ENCODE measurements at places on chromosomes 13 and 19.

DNA sequence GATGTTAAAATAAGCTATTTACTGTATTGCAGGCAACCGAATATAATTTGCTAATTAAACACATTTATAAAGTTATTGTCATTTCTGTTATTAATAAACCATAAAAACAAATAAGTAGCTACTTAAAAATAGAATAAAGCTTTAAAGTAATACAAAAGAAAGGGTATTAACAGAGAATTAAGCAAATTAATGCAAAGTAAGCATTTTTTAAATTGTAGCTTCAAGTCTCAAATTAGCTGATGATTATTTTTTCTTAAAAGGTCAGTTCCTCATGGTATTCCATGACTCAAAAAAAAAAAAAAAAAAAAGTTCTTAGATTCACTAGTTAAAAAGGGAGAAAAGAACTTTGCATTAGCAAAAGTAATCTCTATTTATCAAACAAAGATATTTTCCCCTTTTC is 292.5 kb downstream of the SLITRK1 start:
- no peak for DNase-seq

DNA sequence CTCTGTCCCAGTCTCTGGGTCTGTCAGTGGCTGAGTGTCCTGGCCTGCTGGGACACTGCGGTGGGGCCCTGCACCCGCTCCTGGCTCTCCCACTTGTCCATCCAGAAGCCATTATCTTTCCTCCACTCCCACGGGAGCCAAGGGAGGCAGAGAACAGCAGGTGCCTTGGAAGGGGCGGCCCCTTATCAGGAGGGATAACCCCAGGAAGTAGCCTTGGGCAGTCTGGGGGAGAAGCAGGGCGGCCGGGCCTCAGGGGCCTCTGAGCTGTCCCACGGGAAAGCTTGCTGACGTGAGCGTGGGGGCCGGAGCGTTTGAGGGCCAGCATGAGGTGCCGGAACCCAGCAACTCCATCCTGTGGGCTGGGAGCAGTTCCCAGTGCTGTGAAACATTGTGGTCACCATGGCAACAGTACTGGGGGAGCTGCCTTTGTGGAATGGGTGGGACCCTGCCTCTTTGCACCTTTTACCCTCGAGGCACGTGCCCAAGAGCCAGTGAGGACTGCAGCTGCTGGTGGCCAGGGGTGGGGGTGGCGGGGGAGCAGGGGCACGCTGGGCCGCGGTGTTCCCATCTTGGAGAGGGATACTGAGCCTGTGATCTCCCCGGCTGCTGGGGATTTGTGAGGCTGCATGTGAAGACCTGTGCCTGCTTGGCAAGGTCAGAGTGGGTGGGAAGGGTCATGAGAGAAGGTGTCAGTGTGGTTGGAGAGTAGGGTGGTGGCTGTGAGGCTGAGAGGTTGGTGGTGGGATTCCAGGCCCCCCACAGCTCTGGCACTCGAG is 20.9 kb downstream of the KLHL26 start:
- DNase-seq = peak; percentile 85

DNA sequence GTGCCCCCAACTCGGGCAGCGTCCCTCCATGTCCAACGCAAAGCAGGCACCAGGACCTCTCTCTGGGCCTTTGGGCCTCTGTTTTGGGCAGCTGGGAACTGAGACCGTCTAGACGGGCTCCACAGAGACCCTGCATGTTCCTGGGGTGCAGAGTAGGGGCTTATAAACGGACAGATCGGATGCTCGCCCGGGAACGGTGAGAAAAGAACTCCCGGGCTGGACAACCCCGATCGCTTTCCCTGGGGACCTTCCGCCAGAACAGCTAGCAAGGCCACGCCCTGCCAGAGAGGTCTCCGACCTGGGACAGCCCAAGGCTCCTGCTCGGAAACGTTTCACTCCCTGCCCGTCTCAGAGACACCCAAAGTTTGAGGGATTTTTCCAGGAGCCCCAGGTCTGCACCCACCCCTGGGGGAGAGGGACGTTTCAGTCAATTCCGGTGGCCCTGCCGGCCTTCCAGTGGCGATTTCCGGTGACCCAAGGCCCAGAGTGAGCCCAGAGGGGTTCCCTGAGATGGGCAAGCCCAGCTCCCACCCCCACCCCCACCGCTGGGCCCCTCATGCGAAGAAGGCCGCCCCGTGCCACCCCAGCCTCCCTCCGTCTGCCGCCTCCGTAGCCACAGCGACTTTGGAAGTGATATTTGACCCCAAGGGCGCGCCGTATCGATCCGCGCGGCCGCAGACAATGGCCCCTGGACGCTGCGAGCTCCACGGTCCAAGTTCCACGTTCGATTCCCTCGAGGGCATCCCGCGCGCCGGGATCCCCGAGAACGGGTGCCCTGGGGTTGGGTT is 1.7 kb downstream of the NR2F6 start:
- DNase-seq = no peak

- no peak for DNase-seq
Measured at GRCh38 chr19:39924389-39924788, 10.0 kb downstream of the FCGBP start.

- DNase-seq = no peak
Measured at GRCh38 chr19:30049226-30049625, 107.2 kb downstream of the URI1 start.

Measured in NB4 (cell line).